CD4-positive, CD25-positive, alpha-beta regulatory T cell (primary cell): ENCODE measurements at places on chromosomes 5 and 9.

GRCh38 chr5:43227655-43228054 is 35.6 kb downstream of the NIM1K start:
- no peaks in the 10 kb centered on the region for H3K36me3 ChIP-seq
- no peaks in the 10 kb centered on the region for H3K27me3 ChIP-seq
- no peak overlapping the region for H3K4me3 ChIP-seq
- peak; percentile 18 for DNase-seq

DNA sequence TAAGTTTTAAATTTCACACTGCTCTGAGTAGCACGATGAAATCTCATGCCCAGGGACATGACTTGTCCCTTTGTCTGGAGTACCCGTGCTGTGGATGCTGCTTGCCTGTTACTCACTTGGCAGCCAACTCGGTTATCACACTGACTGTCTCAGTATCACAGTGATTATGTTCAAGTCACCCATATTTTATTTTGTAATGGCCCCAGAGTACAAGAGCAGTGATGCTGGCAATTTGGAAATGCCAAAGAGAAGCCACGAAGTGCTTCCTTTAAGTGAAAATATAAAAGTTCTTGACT is 22.8 kb upstream of the SCGB3A2 start:
- no peaks in the 10 kb centered on the region for H3K4me1 ChIP-seq
- H3K36me3 ChIP-seq = no peaks in the 10 kb centered on the region
- no peak overlapping the region for H3K4me3 ChIP-seq
- no peak overlapping the region for H3K27ac ChIP-seq
- peaks cover 6% of the 10 kb centered on the region for H3K27me3 ChIP-seq

- H3K36me3 ChIP-seq = no peaks in the 10 kb centered on the region
- H3K27ac ChIP-seq = peak overlapping the region; percentile 92
- H3K27me3 ChIP-seq = no peaks in the 10 kb centered on the region
Observed at GRCh38 chr9:76394960-76395252, 680 bp upstream of the RFK start.

GRCh38 chr9:100269656-100270055 is 83.1 kb downstream of the TEX10 start:
- H3K4me3 ChIP-seq = no peak overlapping the region
- H3K27me3 ChIP-seq = no peaks in the 10 kb centered on the region
- no peak for DNase-seq
- H3K4me1 ChIP-seq = no peaks in the 10 kb centered on the region

DNA sequence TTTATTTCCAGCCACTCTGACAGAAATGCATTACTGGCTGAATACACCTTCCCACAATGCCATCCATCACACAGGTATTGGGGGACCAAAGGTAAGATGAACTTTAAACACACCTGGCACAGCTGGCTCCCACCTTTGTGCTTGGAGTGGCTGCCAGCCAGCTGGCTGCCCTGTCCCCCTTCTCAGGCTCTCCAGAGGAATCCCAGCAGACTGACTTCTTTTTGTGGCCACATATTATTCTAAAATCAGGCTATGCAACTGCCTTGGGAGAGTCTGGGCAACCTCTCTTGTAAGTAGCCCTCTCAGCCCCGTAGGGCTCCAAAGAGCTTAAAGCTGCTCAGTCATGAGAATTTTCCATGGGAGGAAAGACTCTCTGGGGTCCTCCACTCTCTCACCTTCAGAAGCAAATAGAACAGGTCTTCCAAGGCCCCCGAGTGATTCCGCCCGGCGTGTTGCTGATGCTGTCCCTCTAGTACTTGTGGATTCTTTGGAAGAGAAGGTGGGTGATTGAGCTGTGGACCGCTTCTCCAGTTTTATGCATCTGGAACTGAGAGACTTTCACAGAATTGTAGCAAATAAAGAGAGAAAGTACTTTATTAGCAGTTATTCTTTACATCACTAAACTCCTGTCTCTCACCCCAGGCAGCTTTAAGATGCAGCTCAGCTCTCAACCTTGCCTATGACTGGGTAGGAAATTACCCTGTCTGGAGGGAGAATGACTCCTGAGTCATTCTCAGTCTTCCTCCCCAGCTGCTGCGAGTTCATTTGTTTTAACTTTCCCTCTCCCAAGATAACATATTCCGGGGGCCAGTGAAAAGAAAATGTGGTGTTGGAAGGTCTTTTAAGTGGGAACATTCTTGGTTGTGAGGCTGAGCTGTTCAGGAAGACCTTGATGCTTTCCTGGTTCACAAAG is 159.4 kb upstream of the PITX1 start:
- no peak overlapping the region for H3K4me3 ChIP-seq
- no peaks in the 10 kb centered on the region for H3K36me3 ChIP-seq
- no peak overlapping the region for H3K27ac ChIP-seq
